Trophoblast cell (in vitro differentiated cells and primary cell): ENCODE measurements at places on chromosomes 11 and 22.

DNA sequence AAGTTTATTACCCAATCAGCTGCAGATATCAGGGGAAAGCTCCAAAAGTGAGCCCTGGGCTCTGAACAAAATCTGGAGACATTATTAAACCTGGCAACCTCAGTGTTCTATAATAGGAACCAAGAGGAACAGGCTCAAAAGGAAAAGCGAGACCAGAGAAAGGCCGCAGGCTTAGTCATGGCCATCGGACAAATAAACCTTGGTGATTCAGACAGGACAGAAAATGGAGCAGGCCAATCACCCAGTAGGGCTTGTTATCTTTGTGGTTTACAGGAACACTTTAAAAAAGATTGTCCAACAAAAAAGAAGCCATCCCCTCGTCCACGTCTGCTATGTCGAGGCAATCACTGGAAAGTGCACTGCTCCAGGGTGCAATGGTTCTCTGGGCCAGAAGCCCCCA lies 7.7 kb upstream of the PANX1 start:
- no peak for DNase-seq

DNA sequence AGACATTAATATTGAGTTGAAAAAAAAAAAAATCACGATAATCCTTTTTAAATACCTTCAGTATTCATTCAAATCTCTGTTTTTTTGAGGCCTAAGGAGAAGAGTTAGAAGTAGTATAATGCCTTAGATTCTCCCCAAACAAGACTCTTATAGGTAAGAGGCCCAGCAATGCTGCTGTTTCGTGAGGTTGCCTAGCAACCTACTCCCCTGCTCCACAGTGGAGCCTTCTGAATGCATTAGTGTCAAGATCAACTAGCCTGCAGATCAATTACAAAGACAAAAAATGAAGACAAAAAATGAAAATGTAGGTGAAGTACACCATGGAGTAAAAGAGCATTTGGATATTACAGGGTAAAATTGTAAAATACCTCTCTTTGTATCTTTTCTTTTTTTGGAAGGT lies 229.8 kb upstream of the LUZP2 start:
- no peak for DNase-seq

DNA sequence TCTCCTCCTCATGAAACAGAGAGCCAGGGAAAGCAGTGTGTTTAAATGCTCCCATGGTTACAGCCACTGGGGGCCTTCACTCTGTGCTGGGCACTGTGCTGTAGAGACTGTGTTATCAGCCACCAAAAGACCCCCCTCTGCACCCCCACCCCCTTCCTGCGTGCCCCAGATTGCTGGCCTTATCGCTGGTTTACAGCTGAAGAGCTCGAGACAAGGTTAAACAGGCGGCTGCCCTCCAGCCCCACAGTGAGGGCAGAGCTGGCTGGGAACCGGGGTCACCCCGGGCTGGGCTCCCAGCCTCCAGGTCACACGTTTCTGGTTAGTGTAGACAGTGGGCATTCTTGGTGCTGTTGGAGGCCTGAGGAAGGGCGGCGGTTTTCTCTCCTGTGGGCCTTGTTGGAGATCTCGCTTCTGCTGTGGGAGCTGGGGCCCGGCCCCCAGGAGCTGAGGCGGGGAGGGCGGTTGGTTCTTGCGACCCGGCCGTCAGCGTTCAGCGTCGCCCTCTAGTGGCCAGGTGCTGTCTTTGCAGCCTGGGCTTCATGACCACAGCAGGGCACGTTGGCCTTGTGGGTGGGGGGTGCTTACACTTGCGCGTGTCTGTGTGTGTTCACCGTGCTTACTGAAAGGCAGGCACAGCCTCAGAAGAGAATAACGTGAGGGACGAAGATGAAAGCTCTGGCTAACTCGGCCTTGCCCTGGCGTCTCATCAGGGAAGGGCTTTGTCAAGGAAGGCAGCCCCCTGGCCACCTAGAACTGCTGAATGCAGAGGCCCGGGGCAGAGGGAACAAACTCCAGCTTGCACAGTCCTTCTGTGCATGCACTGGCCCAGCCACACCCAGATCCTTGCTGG lies 40.8 kb downstream of the TBC1D22A start:
- peak; percentile 77 for DNase-seq

GRCh38 chr22:22546490-22546889 lies 12.6 kb downstream of the PRAME start:
- peak; percentile 62 for DNase-seq
